Stimulated activated CD8-positive, alpha-beta memory T cell treated with anti-CD3 and anti-CD28 coated beads, Interleukin-4, amount 100 ng/mL, for 1 hour (primary cell): ENCODE measurements at places on chromosomes 12 and 14.

- no peak for DNase-seq
These were observed 213.1 kb upstream of the RTL1 start for GRCh38 chr14:101116486-101117130.

DNA sequence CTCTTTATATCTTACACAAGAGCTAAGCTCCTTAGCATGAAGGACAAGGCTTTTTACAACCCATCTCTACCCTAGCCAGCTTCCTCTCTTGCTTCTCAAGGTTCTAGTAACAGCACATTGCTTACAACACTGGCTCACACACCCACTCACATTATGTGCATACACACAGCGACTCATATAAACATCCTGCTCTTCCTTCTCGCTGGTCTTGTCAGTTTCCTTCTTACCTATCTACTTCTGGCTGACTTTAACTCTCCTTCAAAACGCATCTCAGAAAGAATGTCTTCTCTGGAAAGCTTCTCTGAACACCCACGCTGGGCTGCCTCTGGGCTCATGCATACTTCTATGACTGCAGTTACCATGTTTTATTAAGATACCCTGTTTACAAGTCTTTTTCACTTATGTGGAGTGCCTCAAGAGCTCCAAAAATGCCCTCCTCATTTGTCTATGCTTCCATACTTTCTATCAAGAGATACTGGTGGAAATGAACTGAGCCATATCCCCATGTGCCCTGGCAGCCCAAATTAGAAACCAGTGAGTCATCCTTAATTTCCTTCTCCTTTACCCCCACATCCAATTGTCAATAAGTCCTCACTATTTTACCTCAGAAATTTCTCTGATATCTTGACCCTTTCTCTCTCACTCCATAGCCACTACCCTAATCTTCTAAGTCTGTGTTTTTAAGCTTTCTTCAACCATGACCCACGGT lies 126.9 kb upstream of the KRAS start:
- DNase-seq, result no peak

DNA sequence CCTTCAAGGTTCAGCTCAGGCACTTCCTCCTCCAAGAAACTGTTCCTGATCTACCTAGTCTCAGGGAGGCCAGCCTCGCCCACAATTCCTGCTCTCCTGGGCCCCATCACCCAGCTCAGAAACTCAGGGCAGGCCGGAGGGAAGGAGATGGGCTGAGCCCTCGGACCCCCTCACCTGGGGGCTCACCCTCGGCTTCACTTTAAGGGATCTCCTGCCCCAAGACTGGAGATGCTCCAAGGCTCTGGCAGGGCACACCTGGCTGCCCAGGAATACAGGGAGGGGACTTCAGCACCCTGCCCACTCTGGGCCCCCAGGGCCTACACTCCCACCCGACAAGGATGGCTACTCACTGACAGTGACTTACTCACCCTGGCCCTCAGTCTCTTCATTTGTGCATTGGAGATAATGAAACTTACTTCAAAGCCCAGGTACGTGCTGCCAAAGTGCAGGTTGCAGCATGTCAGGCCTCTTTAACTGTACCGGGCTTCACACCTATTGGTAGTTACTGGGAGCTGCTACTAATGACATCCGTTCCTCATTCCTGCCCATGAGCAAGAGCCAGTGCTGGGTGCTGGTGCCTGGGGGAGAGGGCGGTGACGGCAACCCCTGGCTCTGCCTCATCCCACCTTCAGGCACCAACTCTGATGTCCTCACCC lies 21.0 kb upstream of the PPP1R13B start:
- no peak for DNase-seq

GRCh38 chr12:10001171-10001776 lies 2.4 kb upstream of the CLEC1B start:
- no peak for DNase-seq

DNA sequence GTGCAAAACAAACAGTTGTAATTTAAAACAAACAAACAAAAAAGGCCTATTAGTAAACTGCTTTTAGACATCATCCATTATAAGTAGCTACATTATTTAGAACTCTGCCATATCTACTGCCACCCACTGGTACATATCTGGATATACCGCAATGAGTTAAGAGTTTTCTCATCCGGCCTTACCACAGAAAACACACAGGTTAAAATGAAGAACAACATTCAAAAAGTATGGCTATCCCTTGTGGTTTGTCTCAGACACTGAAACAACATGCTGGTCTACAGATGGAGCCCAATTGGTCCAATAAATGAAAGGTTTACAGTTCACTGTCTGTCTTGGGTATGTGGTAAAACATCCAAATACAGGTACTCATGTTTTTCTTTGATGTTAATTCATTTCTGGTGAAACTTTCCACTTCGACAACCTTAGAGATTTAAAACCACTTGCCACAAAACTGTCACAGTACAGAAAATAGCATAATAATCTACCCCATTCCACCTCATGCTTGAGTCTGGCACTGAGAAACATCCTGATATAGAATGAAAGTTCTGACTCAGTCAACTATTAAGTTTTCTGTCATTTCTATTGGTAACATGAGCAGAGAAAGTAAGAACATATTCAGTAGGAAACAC lies 354.3 kb downstream of the CEP128 start:
- DNase-seq, result no peak

DNA sequence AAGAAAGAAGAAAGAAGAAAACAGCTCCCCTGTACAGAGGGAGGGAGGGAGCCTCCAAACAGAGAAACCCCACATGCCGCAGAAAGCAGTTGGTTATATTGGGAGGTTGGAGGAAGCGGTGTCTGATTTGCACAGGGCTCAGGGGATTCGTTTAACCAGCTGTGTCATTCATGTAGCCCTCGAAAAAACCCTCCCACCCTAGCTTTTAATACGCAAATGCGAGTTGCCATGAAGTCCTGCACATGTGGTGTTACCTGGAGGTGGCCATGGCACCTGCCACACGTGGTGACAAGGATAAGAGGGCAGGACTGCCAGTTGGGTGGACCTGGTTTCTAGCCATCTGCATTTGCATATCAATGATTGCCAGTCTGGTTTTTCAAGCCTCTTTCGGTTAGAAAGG lies 40.9 kb downstream of the TMEM30B start:
- no peak for DNase-seq

- DNase-seq, result no peak
These were observed 6.0 kb downstream of the GALNT9 start for GRCh38 chr12:132323171-132324010.

DNA sequence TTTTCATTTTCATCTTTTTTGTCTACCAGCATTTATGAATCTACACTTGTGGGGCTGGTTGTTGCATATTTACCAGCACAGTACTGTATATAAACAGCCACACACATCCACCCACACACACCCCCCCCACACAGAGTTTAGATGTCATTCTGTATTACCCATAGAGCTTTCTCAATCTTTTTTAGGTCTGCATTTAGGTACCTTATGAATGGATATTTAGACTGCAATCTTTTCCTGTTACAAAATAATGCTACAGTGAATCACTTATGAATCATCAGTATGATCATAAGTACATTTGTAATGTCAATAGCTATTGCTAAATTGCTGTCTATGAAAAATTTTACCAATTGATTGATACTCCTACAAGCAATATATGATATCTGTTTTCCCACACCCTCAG lies 67.3 kb upstream of the STK38L start:
- no peak for DNase-seq

DNA sequence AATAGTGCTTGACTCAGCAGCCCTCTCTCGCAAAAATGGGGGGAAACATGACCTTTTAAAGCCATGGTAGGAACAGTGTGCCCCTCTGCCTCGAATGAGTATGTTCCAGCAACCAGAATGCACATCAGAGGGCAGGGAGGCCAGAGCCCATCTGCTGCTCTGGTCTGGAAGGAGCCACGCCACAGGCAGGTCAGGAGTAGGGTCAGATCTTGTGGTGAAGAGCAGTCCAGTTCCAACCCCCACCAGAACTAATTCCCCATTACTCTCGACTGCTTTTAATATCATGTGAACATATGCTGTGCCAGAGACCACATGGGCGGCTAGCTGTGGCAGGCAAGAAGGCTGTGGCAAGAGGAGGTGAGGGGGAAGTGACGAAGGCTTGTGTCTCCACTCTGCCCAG lies 34.6 kb upstream of the TMX1 start:
- no peak for DNase-seq

DNA sequence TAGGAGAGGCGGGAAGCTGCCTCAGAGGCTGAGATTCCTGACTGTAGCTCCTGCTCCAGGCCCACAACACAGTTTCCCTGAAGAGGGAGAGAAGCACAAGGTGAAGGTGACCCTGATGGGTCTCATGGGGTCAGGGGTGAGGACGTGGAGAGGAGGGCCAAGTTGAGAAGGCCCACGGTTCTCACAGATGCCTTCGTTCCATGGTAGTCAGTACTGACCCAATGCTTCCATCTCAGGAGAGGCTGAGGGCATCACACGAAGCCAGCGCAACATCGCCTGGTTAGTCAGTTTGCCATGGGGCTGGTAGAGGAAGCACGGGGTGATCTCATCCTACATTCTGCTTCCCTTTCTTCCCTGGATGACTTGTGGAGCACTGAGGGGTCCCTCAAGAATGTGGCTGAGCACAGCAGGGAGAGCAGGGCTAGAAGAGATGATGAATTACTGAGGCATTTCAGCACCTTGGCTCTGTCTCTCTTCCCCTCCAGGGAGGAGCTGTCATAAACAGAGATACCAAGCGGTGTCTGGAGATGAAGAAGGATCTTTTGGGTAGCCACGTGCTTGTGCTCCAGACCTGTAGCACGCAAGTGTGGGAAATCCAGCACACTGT lies 51.9 kb downstream of the GALNT8 start:
- no peak for DNase-seq

GRCh38 chr14:89826596-89826995 lies 127.9 kb downstream of the EFCAB11 start:
- DNase-seq, result no peak

- no peak for DNase-seq
These were observed 478.9 kb upstream of the MGAT4C start for GRCh38 chr12:86735072-86735471.

DNA sequence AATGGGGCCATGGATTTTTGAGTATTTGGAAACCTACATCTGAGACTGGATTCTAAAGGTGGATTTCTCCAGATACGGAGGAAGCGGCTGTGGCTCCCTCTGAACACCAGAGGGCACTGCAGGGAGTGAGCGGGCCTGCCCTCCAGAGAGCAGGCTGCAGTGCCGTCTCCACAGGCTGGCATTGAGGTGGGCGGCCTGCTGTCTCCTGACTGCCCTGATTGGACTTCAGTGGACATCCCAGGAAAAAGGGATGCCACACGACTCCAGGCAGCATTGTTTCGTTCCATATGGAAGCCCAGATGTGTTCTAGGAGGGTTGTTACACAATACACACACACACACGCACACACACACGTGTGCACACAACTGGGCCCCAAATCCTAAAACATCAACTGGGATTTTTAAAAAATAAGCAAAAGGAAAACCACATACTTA lies 20.9 kb upstream of the ANO2 start:
- peak; percentile 6 for DNase-seq

- DNase-seq, result no peak
These were observed 1683.8 kb upstream of the SEL1L start for GRCh38 chr14:83217492-83217891.

- DNase-seq, result no peak
These were observed 154.4 kb downstream of the LRIG3 start for GRCh38 chr12:58765653-58766512.

GRCh38 chr12:3137268-3137781 lies 60.1 kb downstream of the TSPAN9 start:
- no peak for DNase-seq

- DNase-seq, result no peak
These were observed 86.5 kb upstream of the FOXN3 start for GRCh38 chr14:89503431-89503996.

DNA sequence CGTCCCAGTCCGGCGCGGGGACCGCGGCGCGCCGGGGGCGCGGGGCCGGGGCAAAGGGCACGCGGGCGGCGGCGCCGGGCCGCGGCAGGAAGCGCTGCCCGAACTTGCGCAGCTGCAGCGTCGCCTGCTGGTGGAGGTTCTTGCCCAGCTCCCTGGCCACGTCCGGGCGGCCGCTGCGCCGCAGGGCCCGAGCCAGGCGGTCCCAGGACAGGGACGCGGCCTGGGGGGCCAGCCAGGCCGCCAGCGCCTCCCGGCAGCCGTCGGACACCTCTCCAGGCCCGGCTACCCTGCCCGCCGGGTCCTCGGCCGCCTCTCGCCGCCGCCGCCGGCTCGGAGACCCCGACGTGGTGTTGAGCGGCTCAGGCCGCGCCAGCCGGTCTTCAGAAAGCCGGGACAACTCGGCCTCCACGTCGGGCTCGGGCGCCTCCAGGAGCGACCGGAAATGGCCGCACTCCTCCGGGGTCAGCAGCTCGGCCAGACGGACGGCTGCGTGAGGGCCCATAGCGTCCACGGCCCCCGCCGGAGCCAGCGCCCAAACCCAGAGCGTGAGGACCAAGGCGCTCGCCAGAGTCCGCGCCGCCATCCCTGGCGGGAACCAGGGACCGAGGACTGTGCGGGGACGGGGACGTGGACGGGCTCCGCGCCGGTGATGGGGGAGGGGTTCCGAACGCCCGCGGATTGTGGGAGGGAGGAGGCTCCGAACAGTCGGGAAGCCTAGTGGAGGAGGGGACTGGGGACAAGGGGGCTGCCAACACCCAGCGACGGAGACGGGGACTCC lies 34.0 kb downstream of the FIGNL2 start:
- DNase-seq, result peak; percentile 40

- DNase-seq, result no peak
These were observed 3.9 kb downstream of the PPP4R3A start for GRCh38 chr14:91506226-91506625.
